ENCODE measurements at places on chromosomes 2 and 18. TPM values are rescaled to one million over a fixed set of nuclear protein-coding genes. Genes with fewer than 3 reads are reported as not detected.

Gene IL36G
- total RNA-seq, result not detected

Gene SIGLEC15
- total RNA-seq, result 0.90 TPM

Gene ACVR1C
- 0.52 TPM for total RNA-seq

Gene AQP12A
- total RNA-seq, result not detected

Gene FSHR
- not detected for total RNA-seq

Gene IL1RL1
- 15.8 TPM for total RNA-seq

Gene DSC1
- not detected for total RNA-seq

Gene KCNG2
- 0.56 TPM for total RNA-seq

Gene TRIM43
- not detected for total RNA-seq

Gene UGT1A3
- total RNA-seq, result not detected

Gene SMYD1
- total RNA-seq, result not detected

Gene RAD51AP2
- total RNA-seq, result not detected

Gene RTP5
- not detected for total RNA-seq

Gene PLEK
- total RNA-seq, result 10.8 TPM

Gene CHST10
- total RNA-seq, result 6.3 TPM

Gene WNT10A
- total RNA-seq, result not detected

Gene SIX3
- not detected for total RNA-seq

Gene ITGB6
- not detected for total RNA-seq

Gene CHRND
- not detected for total RNA-seq

Gene EHBP1
- total RNA-seq, result 64.6 TPM

Gene SLC5A7
- total RNA-seq, result 0.05 TPM

Gene FRZB
- total RNA-seq, result 5.4 TPM

Gene STARD6
- not detected for total RNA-seq

Gene EFEMP1
- 476 TPM for total RNA-seq

Gene HRH4
- not detected for total RNA-seq

Gene UGP2
- 217 TPM for total RNA-seq

Gene OR6B2
- not detected for total RNA-seq

Gene FEV
- total RNA-seq, result not detected

Gene BARD1
- total RNA-seq, result 19.1 TPM

Gene RBM43
- total RNA-seq, result 8.5 TPM

Gene CYBRD1
- 296 TPM for total RNA-seq

Gene ZFAND2B
- 34.7 TPM for total RNA-seq

Gene UGT1A5
- total RNA-seq, result not detected

Gene IL1RN
- 3.0 TPM for total RNA-seq

Gene ALPG
- not detected for total RNA-seq

Gene VSNL1
- not detected for total RNA-seq

Gene GPC1
- total RNA-seq, result 83.1 TPM

Gene DOK6
- total RNA-seq, result 8.7 TPM

Gene SLC30A3
- 1.4 TPM for total RNA-seq

Gene RUFY4
- not detected for total RNA-seq

Gene GRHL1
- 1.9 TPM for total RNA-seq

Gene ASTL
- total RNA-seq, result not detected

Gene SKOR2
- total RNA-seq, result not detected

Gene C2orf80
- not detected for total RNA-seq

Gene PLCD4
- total RNA-seq, result 1.9 TPM

Gene ADAM23
- 3.4 TPM for total RNA-seq

Gene CPS1
- total RNA-seq, result 2.7 TPM

Gene CCBE1
- 3.0 TPM for total RNA-seq

Gene MTHFD2
- total RNA-seq, result 101 TPM

Gene FAM237A
- not detected for total RNA-seq

Gene DYNAP
- not detected for total RNA-seq

Gene GPR17
- 0.10 TPM for total RNA-seq

Gene GPBAR1
- 1.2 TPM for total RNA-seq

Gene DNER
- 0.67 TPM for total RNA-seq

Gene LYG1
- total RNA-seq, result 1.00 TPM
